Dermis microvascular lymphatic vessel endothelial cell (primary cell): ENCODE measurements at places on chromosomes 4 and X. TPM values are rescaled to one million over a fixed set of nuclear protein-coding genes. Genes with fewer than 3 reads are reported as not detected.
A peak's percentile ranks its signal among the peaks of the same experiment; 100 is the strongest.

- no peak for DNase-seq
Measured at GRCh38 chrX:34891391-34891790, 51.2 kb upstream of the FAM47B start.

- DNase-seq: no peak
Measured at GRCh38 chr4:128793859-128794672, 15.4 kb upstream of the JADE1 start.

GRCh38 chr4:75902352-75902751 is at the start of gene PPEF2:
TSS of gene PPEF2 (minus strand) at chr4:75902452. CDS start at chr4:75896325, 6,127 bp downstream.
- DNase-seq: no peak

GRCh38 chr4:121796283-121796682 is 4.8 kb upstream of the EXOSC9 start:
- peak; percentile 9 for DNase-seq

GRCh38 chr4:20832826-20833225 is 132.6 kb downstream of the PACRGL start:
- DNase-seq: peak; percentile 33

DNA sequence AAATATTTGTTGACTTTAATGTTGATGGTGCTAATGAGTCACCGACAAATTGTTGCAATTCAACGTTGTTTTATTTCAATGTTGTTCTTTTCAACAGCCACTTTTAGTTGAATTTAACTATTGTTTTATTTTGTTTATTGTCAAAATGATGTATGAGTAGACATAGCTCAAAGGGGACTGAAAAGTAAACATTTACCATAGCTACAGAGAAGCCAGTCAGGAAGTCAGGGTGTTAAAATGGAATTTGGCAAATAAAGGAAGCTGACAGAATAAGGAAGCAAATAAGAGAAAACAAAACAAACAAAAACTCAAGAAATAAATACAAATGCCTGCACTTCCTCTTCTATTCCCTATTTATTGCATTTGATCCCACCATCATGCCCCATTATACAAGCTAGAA is 648.4 kb upstream of the HTR2C start:
- no peak for DNase-seq

DNA sequence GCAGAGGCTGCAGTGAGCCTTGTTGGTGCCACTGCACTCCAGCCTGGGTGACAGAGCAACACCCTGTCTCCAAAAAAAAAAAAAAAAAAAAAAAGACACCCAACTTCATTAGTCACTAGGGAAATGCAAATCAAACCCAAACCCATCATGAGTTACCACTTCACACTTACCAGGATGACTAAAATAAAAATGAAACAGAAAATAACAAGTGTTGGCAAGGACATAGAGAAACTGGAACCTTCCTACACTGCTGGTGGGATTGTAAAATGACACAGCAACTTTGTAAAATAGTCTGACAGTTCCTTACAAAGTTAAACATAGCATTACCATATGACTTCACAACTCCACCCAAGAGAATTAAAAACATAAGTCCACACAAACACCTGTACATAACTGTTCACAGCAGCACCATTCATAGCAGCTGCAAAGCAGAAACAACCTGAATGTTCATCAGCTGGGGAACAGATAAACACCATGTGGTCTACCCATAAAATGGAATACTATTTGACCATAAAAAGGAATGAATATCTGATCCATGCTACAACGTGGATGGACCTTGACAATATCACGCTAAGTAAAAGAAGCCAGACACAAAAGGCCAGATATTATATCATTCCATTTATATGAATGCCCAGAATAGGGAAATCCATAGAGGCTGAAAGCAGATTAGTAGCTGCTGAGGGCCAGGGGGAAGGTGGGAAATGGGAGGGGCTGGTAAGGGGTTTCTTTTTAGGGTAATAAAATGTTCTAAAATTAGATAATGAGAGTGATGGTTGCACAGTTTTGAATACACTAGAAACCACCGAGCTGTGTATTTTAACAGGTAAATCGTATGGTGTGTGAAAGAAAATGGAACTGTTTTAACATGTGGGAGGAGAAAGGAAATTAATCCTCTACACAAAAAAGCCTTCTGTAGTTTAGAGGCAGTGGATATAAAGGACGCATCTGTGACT is 18.3 kb downstream of the CD99L2 start:
- no peak for DNase-seq

DNA sequence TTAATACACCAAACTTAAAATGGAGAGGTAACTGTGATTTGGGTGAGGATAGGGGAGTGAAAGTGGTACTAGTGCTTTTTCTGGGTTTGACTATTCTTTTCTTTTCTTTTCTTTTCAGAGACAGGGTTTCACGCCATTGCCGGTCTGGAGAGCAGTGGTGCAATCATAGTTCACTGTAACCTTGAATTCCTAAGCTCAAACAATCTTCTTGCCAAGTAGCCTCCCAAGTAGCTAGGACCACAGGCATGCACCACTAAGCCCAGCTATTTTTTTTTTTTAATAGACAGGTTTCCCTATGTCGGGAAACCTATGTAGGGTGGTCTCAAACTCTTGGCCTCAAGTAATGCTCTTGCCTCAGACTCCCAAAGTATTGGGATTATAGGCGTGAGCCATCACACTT is 3.0 kb upstream of the ARMCX4 start:
- DNase-seq: no peak

DNA sequence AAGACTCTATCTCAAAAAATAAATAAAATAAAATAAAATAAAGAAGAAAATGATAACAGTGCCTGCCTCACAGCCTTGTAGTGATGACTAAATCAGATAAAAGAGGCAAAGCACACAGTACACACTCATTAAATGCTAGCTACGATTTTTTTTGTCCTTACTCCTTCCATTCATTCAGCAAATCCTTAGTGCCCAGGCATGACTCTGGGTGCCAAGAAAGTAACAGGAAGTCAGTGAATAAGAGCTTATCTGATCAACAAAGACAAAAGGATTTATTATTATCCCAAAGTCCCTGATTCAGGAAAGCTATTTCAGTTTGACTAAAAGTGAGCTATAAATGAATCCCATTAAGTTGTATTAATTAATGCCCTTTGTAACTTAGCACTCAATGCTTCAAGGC is 92.7 kb downstream of the SH3KBP1 start:
- no peak for DNase-seq

DNA sequence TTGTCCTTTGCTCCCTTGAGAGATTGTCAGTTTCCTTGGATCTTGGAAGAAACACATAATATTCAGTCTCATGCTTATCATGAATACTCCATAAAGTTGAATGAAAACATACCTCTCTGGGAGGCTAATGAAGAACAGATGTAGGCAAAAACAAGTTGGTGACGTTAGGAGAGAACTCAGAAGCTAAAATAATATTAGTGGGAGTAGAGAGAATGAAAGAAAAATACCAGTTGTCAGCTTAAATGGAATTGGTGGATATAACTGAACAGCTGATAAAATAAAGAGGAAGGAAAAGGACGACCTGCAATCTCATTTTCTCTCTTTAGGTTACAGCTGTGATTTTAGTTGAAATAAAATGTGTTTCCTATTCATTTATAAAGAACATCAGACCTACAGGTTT is 124.8 kb downstream of the SNCA start:
- DNase-seq: peak; percentile 68

GRCh38 chr4:184028561-184029374 is 123.7 kb downstream of the STOX2 start:
- no peak for DNase-seq

The NXF2 gene
- not detected in 2 replicates for total RNA-seq

The GALNTL6 gene
- total RNA-seq: not detected in 2 replicates

The ZNF674 gene
- 3.1 and 4.6 TPM in 2 replicates for total RNA-seq

The AMELX gene
- not detected in 2 replicates for total RNA-seq

The PDGFRA gene
- 0.13 and 0.39 TPM in 2 replicates for total RNA-seq
